Naive thymus-derived CD8-positive, alpha-beta T cell (primary cell): ENCODE measurements at places on chromosomes 12 and 14. TPM values are rescaled to one million over a fixed set of nuclear protein-coding genes. Genes with fewer than 3 reads are reported as not detected.

The LRP1-AS gene
- polyA plus RNA-seq, result not detected

The CD27 gene
- polyA plus RNA-seq, result 632 TPM

The DPF3 gene
- 0.52 TPM for polyA plus RNA-seq

The SPIC gene
- not detected for polyA plus RNA-seq

The LHX5 gene
- polyA plus RNA-seq, result not detected

The LRRC43 gene
- not detected for polyA plus RNA-seq

The SLC25A47 gene
- not detected for polyA plus RNA-seq

The FAM181A gene
- polyA plus RNA-seq, result not detected

The PTCSC3 gene
- polyA plus RNA-seq, result not detected

The GUCY2C gene
- not detected for polyA plus RNA-seq

The PAPLN gene
- 0.10 TPM for polyA plus RNA-seq

The CCDC60 gene
- polyA plus RNA-seq, result not detected

The BCAT1 gene
- polyA plus RNA-seq, result not detected

The INHBC gene
- not detected for polyA plus RNA-seq

The SLC25A21 gene
- not detected for polyA plus RNA-seq

The KRT83 gene
- not detected for polyA plus RNA-seq

The AMHR2 gene
- not detected for polyA plus RNA-seq

The PDE3A gene
- polyA plus RNA-seq, result not detected

The CACNA2D4 gene
- polyA plus RNA-seq, result 3.1 TPM

The RNASE13 gene
- not detected for polyA plus RNA-seq

The PDZRN4 gene
- not detected for polyA plus RNA-seq

The ZNF740 gene
- polyA plus RNA-seq, result 3.5 TPM

The STON2 gene
- not detected for polyA plus RNA-seq

The CMA1 gene
- polyA plus RNA-seq, result not detected

The ADGRD1 gene
- 0.20 TPM for polyA plus RNA-seq

The BTBD7 gene
- polyA plus RNA-seq, result 7.1 TPM

The AQP6 gene
- polyA plus RNA-seq, result not detected

The DYNC1H1 gene
- 30.5 TPM for polyA plus RNA-seq

The CLEC7A gene
- polyA plus RNA-seq, result not detected

The PROX2 gene
- polyA plus RNA-seq, result 0.22 TPM

The REP15 gene
- not detected for polyA plus RNA-seq

The CSRP2 gene
- polyA plus RNA-seq, result 0.80 TPM

The FOXN3 gene
- polyA plus RNA-seq, result 107 TPM

The KRT6C gene
- polyA plus RNA-seq, result not detected

The TBPL2 gene
- polyA plus RNA-seq, result not detected

The NFE2 gene
- polyA plus RNA-seq, result 0.14 TPM

The RDH16 gene
- polyA plus RNA-seq, result 0.08 TPM

The SETD3 gene
- polyA plus RNA-seq, result 32.2 TPM

The TMPRSS12 gene
- polyA plus RNA-seq, result not detected

The KRT81 gene
- polyA plus RNA-seq, result not detected

The MYH6 gene
- not detected for polyA plus RNA-seq

The ZFHX2 gene
- 0.03 TPM for polyA plus RNA-seq

The SMCO3 gene
- 0.07 TPM for polyA plus RNA-seq

The KCNA5 gene
- not detected for polyA plus RNA-seq

The RASSF8 gene
- not detected for polyA plus RNA-seq

The LRTM2 gene
- not detected for polyA plus RNA-seq

The KCNC2 gene
- not detected for polyA plus RNA-seq

The RTL1 gene
- polyA plus RNA-seq, result not detected

The PLBD1 gene
- polyA plus RNA-seq, result not detected

The SERPINA9 gene
- not detected for polyA plus RNA-seq
